Liver (tissue), 10 donors: ENCODE measurements at places on chromosomes 3 and 15. TPM values are rescaled to one million over a fixed set of nuclear protein-coding genes. Genes with fewer than 3 reads are reported as not detected.

Gene ZBBX
- polyA plus RNA-seq: not detected

Gene NR1I2
- 63.5 TPM for polyA plus RNA-seq

DNA sequence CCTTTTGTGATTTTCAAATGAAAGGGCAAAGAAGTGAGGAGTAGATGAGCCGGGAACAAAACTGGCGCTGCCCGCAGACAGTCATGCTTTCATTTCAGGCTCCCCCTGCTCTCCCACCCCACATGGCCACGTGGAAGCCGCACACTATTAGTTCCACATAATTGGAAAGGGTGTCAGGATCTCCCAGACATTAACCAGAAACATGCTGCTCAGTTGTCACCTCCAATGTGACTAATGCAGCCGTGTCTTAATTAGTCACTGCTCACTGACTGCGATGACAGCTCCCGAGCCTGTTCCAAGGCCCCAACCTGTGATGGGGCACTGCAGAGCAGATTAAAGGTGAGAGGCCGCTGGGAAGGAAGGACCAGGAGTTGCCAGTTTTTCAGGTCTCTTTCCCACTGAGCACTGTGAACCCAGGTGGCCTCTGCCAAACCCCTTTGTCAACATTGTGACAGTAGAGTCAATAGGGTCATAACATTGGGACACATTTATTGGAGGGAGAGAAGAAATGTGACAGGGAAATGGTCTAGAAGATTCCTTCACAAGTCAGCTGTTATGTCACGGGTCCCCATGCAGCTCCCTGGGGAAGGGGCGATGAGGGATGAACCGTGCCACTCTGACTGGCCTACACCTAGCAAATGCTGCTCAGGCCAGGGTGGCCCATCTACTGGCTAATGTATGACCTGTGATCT lies 38.6 kb upstream of the SFMBT1 start:
- DNase-seq: no peak

DNA sequence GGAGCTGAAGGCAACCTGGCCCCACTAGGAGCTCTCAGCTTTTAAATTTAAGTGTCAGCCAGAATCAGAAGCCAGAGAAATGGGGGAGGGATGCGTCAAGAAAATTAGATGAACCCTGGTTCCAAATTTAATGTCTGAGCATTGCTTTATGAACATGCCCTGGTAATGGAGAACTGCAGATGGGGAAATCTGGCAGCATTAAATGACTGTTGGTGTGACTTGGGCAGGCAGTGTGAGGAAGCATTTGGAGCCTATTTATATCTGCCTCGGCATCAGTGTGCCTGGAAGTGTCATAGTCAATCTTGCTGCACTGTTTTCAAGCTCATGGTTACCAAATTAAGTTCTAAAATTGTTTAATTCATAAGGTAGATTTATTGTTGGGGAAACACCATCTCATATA lies 29.0 kb downstream of the NME9 start:
- DNase-seq: no peak

DNA sequence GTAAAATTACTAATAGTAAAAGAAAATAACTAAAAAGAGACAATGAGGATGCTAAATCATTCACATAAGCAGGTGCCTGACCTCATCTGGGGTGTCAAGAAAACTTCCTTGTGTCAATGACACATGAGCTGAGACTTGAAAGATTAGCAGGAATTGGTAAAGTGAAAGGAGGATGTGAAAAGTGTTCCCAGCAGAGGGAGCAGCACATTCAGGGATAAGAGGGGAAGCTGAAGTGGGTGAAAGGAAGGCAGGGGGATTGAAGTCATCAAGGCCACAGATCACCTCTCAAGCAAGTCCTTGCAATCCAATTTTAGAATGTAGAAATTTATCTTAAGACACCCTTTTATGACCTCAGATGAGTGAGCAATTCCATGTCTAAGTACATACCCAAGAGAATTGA lies 60.2 kb upstream of the ACP3 start:
- no peak for DNase-seq

- DNase-seq: no peak
These were observed 199.5 kb upstream of the P2RY1 start for GRCh38 chr3:152635389-152635788.
